ENCODE measurements at places on chromosomes 7 and 10.

GRCh38 chr10:21502348-21502740 lies 23.1 kb downstream of the SKIDA1 start:
- DNase-seq = no peak

GRCh38 chr7:2841907-2842306 lies 2.2 kb downstream of the GNA12 start:
- no peak for DNase-seq

- no peak for DNase-seq
Observed at GRCh38 chr7:42106562-42106961, 130.4 kb downstream of the GLI3 start.

DNA sequence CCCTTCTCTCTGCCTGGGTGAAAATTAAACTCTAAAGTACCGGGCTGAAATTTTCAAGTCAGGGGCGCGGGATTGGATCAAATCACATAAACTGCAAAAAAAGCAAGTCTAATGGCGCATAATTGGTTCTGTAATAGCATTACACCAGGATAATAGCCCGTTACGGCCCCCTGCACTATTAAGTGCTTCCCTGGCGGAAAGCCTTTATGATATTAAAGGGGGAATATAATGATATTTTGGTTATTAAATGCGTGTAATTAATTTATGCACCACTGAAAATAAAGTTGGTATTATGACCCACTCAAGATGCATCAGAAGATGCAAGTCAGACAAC lies 744 bp upstream of the DRGX start:
- no peak for DNase-seq

DNA sequence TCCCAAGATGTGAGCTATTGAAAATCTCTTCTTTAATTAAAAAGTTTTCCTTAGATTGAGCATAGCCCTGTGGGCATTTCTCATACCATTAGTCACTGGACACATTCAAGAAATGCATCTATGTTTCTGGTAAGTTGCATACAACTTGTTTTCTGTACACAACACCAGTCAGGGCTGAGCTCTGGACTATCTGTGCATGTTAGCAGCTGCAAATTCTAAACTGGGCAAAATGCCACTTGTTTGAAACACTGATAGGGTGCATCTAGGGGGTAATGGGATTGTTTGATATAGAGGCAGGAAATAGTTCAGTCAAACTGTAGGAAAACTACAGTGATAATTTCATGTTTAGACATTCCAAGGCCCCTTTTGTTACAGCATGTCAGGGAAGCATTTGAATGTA lies 145.6 kb upstream of the NPY start:
- DNase-seq = no peak

DNA sequence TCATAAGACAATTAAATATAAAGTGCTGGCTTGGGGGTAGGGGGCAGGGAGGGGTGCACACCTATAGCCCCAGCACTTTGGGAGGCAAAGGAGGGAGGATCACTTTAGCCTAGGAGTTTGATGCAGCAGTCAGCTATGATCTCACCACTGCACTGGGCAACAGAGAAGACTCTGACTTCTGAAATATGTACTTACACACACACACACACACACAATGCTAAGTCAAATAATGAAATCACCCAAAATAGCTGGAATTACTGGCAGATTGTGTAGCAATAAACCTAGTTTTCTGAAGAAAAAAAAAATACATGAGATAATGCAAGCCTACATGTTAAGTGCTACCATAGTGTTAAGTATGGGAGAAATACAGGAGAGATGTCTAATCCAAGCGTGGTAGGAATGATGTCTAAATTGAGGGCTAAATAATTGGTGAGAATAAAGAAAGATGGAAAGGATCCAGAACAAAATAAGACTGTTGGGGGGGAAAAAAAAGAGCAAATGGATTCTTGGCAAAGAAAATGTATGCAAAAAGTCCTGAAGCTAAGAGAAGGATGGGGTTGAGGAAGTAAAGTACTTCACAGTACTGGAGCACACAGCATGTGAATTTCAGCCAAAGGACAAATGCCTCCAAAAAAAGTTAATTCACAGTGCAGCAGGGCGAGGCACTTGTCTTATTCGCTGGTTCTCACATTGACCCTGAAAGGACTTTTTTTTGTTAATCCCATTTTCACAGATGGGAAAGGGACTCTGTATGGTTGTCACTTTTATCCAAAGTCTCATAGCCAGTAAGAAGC lies 73.9 kb downstream of the IGF2BP3 start:
- DNase-seq = no peak

DNA sequence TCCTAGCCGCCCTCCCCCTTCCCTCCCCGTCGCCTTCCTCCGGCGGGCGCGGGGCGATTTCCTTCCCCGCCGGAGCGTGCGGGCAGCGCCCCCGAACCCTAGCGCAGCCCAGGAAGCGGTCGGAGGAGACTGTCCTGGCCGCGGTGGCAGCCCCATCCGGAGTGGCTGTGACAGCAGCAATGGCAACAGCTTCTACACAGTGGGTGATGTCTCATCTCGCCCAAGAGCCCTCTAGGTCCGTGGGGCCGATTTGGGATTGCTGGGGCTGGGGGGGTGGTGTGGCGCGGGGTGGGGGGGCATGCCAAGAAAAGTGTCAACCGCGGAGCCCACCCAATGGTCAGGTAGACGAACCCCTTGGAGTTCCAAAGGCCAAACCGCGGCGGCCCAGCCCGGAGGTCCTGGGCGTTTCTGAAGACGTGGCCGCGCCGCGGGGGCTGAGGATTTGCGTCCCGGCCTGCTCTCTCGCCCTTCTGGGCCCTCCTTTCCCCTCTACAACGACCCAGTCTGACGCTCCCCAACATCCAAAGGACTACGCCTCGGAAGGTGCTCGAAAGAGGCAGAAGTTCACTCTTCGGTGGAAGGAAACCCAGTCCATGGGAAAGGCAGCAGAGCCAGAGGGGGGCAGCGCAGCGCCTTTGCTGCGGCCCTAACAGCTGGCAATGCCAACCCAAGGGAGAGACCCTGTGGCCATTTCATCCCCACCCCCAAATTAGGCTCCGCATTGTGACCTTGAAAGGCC lies 603 bp upstream of the TWIST1 start:
- DNase-seq = no peak

GRCh38 chr7:120272701-120273475 lies at the start of gene KCND2:
KCND2 (plus strand) TSS chr7:120273175.
- DNase-seq = no peak

DNA sequence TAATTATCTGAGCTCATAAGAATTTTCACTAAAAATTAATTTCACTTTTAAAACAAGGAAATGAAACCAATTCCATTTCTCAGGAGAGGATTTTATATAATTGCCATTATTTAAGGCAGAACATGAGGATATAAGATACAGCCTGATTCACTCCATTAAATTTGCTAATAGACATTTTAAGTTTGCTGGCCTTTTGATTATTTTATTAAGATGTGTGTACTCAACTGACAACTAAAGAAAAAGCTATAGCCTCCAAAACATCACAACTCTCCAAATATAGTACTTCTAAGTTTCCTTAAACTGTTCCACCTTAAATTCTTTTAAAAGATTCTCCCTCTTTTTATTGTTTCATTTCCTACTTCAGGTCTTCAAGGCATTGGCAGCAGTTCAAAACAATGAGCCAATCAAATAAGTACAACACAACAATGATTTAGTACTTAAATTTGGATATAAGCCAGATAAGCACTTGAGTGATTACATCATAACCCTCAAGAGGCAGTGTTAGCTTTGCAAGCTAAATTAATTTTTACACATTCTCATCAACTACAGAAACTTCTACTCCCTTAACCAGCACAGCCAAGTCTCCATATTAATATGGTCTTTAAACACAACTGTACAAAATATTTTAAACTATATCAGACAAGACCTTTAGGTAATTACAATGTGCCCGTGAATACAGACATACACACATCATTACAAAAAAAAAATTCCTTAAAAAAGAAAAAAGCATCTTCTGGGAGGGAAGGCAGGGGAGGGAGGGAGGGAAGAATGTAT lies 121.8 kb downstream of the KMT2C start:
- peak; percentile 97 for DNase-seq

DNA sequence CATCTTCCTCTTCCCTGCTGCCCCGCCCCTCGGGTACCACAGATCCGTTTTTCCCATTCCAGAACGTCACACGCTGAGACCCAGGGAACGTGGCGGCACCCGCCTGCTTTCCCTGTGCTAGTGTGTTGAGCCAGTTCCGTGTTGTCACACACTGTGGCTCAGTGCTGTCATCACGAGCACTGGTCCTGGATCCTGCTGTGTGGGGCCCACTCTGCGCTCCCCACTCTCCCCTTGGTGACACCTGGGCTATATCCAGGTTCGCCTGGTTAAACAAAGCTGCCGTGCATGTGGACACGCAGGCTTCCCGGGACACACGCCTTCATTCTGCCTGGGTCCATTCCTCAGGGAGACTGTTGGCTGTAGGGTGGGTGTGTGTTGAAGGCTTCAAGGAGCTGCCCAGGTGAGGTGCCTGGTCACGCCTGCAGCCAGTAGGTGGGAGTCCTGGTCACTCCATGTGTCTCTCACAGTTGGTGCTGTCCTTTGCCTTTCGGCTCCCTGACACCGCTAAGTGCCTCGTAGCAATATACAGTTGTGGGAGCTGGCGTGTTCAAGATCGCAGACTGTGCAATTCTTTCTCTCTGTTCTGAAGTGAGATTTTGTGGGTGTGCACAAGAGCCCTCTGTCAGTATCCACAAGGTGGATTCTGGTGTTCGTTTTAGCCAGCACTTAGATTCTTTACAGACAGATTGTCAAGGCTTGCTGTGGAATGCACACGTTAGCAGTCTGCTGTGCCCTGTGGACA lies 88.6 kb downstream of the INPP5A start:
- no peak for DNase-seq

DNA sequence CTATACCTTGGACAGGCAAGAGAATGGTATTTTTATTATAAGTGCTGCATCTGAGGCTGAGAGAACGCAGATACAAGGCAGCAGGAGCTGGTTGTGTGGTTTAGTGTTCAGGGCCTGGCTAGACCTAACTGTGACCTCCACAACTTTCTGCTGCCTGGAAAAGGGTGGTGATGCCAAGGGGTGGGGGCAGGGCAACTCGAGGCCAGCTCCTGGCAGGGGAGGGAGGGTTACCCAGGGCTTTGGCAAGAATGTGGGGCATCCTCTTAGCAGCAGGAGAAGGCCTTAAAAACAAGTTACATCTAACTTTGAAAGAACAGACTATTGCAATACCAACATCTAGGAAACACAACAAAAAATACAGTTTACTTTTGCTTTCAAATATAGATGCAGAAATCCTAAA lies 13.0 kb downstream of the MXI1 start:
- DNase-seq = no peak

- DNase-seq = no peak
Observed at GRCh38 chr10:123522702-123523312, 143.3 kb upstream of the GPR26 start.

DNA sequence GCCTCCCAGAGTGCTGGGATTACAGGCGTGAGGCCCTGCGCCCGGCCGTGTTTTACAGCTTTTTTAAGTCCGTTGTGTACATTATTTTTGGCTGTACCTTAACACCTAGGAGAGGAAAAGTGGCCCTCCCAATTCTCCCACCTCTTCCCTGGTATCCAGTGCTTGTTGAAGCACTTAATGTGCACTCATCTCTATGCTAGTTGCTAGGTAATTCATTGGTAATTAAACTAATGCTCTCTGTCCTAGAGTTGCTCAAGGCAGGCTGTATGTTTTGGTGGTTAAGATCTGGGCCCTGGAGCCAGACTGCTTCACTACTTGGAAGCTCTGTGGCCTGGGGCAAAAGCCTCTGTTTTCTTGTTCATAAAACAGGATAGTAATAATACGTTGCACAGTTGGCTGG lies 19.6 kb downstream of the AVPI1 start:
- DNase-seq = no peak
